ENCODE measurements at places on chromosomes 5 and 9. TPM values are rescaled to one million over a fixed set of nuclear protein-coding genes. Genes with fewer than 3 reads are reported as not detected.

DNA sequence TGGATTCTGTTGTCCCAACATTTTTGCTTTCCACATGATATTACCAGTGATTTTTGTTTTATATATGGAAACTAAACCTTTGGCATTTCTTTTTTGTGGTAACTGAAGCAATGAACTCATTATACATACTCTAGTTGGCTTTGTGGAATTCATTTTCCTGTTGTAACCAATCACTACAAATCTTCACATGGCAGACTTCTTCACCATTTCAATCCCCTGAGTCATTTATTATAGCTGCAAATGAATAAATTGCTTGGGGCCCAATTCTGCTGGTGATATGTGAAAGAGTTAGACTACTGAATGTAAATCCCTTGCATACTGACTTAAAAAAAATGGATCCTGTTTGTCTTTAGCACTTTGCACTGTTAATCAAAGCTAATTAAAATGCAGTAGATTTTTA, 1709.6 kb upstream of the WWC1 start:
- no peaks in the 10 kb centered on the region for H3K4me1 ChIP-seq
- peaks cover 3% of the 10 kb centered on the region for H3K27me3 ChIP-seq
- H3K4me3 ChIP-seq: no peak overlapping the region
- no peak for DNase-seq
- no peak overlapping the region for H3K27ac ChIP-seq
- H3K36me3 ChIP-seq: no peaks in the 10 kb centered on the region

DEPDC1B gene
- 0.20 TPM for total RNA-seq

DNA sequence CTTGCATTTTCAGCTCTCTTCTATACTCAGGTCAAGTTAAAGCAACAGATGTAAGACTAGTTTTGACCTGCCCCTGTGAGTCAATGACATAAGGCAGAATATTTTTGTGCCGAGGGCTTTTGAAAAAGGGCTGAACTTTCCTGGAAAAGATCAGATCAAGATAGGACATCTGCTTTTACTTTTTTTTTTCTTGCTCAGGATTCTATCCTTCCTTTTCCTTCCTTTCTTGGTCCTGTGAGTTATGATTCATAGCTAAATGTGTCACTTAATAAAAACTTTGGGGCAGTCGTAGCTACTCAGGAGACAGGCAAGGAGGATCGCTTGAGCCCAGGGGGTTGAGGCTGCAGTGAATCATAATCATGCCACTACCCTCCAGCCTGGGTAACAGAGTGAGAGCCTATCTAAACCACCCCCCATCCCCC, 84.3 kb upstream of the BRINP1 start:
- H3K36me3 ChIP-seq: no peaks in the 10 kb centered on the region
- H3K27me3 ChIP-seq: no peaks in the 10 kb centered on the region
- H3K4me1 ChIP-seq: no peaks in the 10 kb centered on the region
- no peak overlapping the region for H3K4me3 ChIP-seq
- no peak for DNase-seq

DNA sequence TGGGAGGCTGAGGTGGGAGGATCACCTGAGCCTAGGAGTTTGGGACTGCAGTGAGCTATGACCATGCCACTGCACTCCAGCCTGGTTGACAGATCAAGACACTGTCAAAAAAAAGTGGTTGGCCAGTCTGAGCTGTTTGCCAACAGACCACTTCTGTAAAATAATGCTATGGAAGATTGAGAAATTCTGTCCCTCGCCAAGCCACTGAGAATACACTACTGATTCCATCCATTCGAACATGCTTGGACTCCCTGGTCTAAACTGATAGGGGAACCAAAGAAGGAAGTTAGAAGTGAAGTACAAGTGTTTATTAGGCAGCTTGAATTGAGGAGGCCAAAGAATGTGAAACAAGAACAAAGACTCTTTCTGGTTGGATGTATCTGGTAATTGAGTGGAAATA, 27.2 kb downstream of the ENC1 start:
- H3K27ac ChIP-seq: no peak overlapping the region
- no peaks in the 10 kb centered on the region for H3K36me3 ChIP-seq
- no peak for DNase-seq
- no peaks in the 10 kb centered on the region for H3K4me1 ChIP-seq
- no peaks in the 10 kb centered on the region for H3K27me3 ChIP-seq
- no peak overlapping the region for H3K4me3 ChIP-seq

DNA sequence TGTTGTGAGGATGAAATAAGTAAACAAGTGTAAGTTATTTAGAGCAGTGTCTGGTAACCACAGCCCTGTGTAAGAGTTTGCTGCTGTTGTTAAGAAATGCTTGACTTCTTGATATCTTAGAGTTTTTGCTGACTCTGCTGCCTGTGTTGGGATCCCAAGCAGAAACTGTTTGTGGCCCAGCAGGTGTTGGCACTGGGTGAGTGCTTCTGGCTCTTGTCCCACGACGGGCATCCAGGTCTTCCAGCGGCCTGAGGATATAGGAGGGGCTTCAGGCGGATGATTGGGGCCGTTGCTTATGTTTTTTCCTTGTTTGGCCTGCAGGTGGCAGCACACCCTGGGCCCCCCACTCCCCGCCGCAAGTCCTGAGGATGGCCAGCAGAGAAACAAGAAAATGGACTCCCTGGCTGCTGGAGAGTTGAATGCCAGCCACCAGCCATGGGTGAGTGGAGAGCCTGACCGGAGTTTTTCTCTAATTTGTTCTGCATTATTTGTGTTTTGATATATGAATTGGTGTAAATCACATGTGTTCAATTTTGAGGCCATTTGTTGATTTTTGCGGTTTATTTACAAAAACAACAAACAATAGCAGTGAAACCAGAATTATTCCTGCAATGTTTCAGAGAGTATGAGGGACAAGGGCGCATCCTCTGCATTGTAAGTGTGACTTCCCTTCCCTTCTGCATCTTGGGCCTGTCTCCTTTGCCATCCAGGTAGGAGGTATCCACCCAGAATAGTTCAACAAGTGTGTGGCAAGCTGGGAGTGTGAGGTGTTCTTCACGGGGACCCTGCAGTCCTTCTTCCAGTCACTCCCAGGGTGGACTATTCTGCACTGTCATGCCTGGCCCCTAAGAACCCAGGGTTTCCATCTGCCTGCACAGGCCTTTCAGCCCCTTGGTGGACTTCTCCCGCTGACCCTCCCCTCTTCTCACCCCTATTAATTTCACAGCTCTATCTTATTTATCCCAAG, 50.3 kb downstream of the SLC22A5 start:
- DNase-seq: peak; percentile 83
- H3K4me3 ChIP-seq: no peak overlapping the region
- peaks cover 93% of the 10 kb centered on the region for H3K4me1 ChIP-seq

PCDHB2 gene
- total RNA-seq: 3.8 TPM

NDFIP1 gene
- total RNA-seq: 68.1 TPM

TTC33 gene
- total RNA-seq: 16.6 TPM

GRCh38 chr5:56974241-56974640, 22.3 kb upstream of the MIER3 start:
- no peak overlapping the region for H3K4me3 ChIP-seq
- H3K27me3 ChIP-seq: peaks cover 5% of the 10 kb centered on the region
- no peak for DNase-seq
- H3K27ac ChIP-seq: no peak overlapping the region
- H3K36me3 ChIP-seq: no peaks in the 10 kb centered on the region

DNA sequence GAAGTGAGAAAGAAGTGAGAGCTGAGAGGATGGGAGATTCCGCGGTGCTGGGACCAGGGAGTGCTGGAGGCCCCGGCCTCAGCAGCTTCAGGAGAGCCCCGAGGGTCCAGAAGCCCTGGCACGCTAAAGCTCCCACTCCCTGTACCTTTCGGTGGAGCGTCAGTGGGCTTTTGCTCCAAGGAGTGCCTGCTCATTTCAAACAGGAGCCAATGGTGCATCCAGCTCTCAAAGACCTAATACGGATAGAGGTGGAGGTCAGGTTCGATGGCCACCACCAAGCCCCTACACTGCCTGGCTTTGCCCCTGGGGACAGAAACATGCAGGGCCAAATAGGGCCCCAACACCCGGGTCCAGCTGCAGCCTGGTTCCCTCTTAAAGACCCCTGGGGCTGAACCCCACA, 8.2 kb downstream of the CD74 start:
- H3K36me3 ChIP-seq: peaks cover 95% of the 10 kb centered on the region
- no peak for DNase-seq
- H3K4me1 ChIP-seq: peaks cover 20% of the 10 kb centered on the region
- H3K27me3 ChIP-seq: no peaks in the 10 kb centered on the region
- H3K4me3 ChIP-seq: no peak overlapping the region

PCA3 gene
- total RNA-seq: not detected

DNA sequence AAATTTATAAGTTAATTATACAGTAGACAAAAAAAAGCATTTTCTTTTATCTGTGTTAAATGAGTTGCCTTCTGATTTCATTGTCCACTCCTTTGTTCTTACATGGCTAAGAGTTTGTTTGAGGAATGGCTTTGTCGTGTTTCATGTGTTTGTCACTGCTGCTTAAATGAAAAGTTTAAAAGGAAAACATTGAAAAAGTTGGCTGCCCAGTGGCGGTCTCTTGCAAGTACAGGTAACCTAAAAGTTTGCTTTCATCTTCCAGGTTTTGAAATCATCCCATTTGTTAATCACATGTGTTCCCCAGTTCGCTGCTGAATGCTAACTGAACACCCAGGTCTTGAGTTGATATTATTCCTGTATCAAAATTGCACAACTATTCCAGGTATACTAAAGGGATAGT, 33.9 kb downstream of the EGFLAM start:
- no peak for DNase-seq
- H3K4me3 ChIP-seq: no peak overlapping the region

GRCh38 chr5:158382473-158382872, 523.5 kb upstream of the CLINT1 start:
- H3K27ac ChIP-seq: no peak overlapping the region
- H3K36me3 ChIP-seq: no peaks in the 10 kb centered on the region
- peak; percentile 70 for DNase-seq
- peaks cover 14% of the 10 kb centered on the region for H3K4me1 ChIP-seq
- no peaks in the 10 kb centered on the region for H3K27me3 ChIP-seq
- H3K4me3 ChIP-seq: no peak overlapping the region

- H3K4me3 ChIP-seq: no peak overlapping the region
- H3K27me3 ChIP-seq: no peaks in the 10 kb centered on the region
- H3K36me3 ChIP-seq: no peaks in the 10 kb centered on the region
Observed at GRCh38 chr9:34430843-34431437, 27.4 kb downstream of the FAM219A start.

GRCh38 chr5:145682197-145682899, 152.8 kb downstream of the PRELID2 start:
- no peaks in the 10 kb centered on the region for H3K36me3 ChIP-seq
- no peak overlapping the region for H3K27ac ChIP-seq
- no peak overlapping the region for H3K4me3 ChIP-seq

SLC6A18 gene
- total RNA-seq: not detected

DNA sequence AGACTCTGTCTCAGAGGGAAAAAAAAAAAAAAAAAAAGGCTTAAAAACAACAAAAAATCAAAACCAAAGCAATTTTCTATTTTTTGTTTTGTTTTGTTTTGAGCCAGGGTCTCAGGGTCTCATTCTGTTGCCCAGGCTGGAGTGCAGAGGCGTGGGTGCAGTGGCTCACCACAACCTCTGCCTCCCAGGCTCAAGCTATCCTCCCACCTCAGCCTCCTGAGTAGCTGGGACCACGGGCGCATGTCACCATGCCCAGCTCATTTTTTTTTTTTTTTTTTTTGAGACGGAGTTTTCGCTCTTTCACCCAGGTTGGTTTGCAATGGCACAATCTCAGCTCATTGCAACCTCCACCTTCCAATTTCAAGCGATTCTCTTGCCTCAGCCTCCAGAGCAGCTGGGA, 5.7 kb downstream of the STK10 start:
- no peaks in the 10 kb centered on the region for H3K36me3 ChIP-seq
- H3K4me3 ChIP-seq: no peak overlapping the region
- H3K27ac ChIP-seq: no peak overlapping the region
- H3K4me1 ChIP-seq: peaks cover 57% of the 10 kb centered on the region

All from upper lobe of right lung (tissue), 1 donor.